ENCODE measurements at places on chromosomes 7 and 10. TPM values are rescaled to one million over a fixed set of nuclear protein-coding genes. Genes with fewer than 3 reads are reported as not detected.

Gene SLC12A9
- 41.9 TPM for total RNA-seq

Gene NUDT13
- total RNA-seq, result 2.5 TPM

Gene TMEM196
- total RNA-seq, result 0.31 TPM

Gene EEF1AKMT2
- 23.3 TPM for total RNA-seq

Gene UTF1
- not detected for total RNA-seq

Gene GPR26
- total RNA-seq, result not detected

Gene ZWINT
- 4.9 TPM for total RNA-seq

Gene HECTD2
- 23.4 TPM for total RNA-seq

Gene CXCL12
- 73.1 TPM for total RNA-seq

Gene SORCS1
- total RNA-seq, result 0.99 TPM

Gene ELOVL3
- total RNA-seq, result 0.47 TPM

Gene FAM24B
- 6.4 TPM for total RNA-seq

Gene ERVW-1
- total RNA-seq, result not detected

Gene OR2A42
- 0.08 TPM for total RNA-seq

Gene RELN
- 1.5 TPM for total RNA-seq

Gene FIGNL1
- 8.8 TPM for total RNA-seq

Gene IKZF1
- 15.2 TPM for total RNA-seq

Gene GNAT3
- not detected for total RNA-seq

Gene KCNIP2
- 5.7 TPM for total RNA-seq

Gene CAMK2B
- total RNA-seq, result not detected

Gene TCERG1L
- total RNA-seq, result 0.91 TPM

Gene FFAR4
- 0.13 TPM for total RNA-seq

Gene PIK3CG
- 5.3 TPM for total RNA-seq

Gene ZNF680
- 24.2 TPM for total RNA-seq

Gene CYP3A7
- total RNA-seq, result 0.75 TPM

Measured in ureter (tissue), 1 donor.